Naive B cell (primary cell): ENCODE measurements at places on chromosomes 1 and 21.

DNA sequence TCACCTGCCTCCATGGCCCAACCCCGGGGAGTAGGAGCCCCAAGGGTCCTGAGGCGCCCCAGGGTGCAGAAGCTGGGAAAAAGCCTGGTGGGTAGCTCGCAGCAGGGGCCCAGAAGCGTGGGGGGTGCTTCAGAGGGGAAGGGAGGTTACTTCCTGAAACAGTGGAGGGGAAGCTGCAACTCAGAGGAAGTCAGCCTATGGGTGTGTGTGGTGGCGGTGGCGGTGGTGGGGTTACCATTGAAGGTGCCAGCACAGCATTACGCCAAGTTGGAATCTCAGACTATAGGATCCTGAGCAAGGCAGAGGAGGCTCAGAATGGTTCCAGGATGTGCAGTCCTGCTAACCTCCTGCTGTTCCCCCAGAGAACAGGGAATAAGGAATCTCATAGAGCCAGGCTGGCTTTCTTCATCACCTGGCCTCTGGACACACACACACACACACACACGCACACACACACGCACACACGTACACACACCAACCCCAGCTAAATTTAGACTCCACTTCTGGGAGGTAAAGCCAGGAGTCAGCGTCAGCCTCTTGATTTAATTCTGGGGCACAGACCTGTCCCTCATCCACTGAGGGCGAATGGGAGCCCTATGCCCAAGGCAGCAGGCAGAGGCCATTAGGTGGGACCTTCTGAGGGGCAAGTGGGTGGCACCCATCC is 1.3 kb downstream of the DENND4B start:
- DNase-seq, result peak; percentile 86

DNA sequence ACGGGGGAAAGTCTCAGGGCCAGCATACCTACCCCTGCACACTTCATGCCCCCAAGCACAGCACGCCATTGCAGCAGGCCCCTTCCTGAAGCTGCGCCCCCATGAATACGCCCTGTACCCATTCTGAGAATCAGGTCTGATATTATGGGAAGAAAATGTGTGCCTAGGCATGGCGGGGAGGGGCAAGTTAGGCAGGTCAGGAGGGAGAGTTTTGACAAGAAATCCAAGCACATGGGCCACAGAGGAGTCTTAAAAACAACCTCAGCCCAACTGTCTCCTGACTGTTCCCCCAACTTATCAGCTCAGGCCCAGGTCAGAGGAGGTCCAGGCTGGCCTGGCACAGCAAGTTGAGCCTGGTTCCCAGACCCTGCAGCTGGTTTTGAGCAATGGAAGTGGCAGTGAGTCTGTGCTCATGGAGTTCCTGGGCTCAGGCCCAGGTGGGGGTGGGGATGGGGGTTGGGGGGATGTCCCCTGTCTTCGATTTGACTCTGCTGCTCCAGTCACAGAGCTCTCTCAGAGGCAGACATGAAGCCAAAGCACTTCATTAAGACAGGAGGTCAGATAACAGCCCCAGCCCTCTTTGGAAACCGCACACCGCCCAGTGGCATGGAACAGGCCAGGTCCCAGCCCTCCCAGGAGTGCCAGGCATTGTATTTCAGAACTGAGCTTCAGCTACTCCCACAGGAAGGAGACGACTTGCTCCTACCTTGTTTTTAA is 20.6 kb upstream of the BCAR3 start:
- no peak for DNase-seq

DNA sequence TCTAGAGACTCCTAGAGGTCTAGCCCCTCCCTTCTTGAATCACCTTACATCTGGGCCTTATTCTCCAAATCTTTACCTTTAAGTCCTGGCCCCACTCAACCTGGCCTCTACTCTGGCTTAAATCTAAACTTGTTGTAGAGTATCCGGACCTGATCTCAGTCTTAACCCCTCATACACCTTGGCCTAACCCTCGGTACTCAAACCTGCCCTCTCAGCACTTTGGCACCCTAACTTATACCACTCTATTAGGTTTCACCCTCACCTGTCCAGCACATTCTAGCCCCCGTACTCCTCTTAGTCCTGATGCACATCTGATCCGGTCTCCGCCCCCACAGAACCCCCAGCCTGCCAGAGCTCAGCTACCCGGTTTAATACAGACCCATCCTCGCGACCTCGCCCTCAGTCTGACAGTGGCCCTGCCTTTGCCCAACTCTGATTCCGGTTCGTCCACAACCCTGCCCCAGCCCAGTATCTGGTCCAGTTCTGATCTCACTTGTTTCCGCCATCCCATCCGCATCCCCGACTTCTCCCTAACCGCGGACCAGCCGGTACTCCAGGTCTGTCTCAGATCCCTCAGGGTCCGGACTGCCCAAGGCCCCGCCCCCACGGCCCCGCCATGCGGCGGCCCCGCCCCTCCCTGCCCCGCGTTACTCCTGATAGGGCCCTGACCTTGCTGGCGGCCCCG is 1.5 kb downstream of the TRIM62 start:
- DNase-seq, result no peak

DNA sequence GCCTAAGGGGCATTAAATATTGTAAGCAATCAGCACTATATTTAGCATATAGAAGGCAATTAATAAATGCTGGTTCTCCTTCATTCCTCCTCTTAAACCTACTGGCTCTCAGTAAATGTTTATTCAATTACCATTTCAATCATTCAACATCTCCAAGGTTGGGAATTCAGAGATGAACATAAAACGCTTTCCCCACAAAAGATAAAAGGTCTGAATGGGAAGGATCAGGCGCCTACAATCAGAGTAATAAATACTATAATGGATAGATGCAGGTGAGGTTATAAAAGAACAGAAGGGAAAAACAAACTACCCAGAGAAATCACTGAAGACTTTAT is 407 bp upstream of the KTI12 start:
- DNase-seq, result no peak

DNA sequence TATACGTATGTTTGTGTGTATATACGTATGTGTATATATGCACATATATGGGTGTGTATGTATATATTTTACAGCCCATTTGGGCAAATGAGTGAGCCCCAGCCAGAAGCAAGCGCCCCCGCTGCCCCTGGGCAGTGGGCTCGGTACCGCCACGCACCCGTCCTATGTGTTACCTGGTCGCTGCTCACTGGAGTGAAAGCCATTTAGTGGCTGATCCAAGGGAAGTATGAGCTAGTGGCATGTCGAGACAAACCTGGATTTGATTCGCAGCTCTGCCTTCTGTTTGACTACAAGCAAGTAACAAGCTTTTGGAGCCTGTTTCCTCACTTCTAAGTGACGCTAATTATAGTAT is 35.8 kb upstream of the JAK1 start:
- no peak for DNase-seq

DNA sequence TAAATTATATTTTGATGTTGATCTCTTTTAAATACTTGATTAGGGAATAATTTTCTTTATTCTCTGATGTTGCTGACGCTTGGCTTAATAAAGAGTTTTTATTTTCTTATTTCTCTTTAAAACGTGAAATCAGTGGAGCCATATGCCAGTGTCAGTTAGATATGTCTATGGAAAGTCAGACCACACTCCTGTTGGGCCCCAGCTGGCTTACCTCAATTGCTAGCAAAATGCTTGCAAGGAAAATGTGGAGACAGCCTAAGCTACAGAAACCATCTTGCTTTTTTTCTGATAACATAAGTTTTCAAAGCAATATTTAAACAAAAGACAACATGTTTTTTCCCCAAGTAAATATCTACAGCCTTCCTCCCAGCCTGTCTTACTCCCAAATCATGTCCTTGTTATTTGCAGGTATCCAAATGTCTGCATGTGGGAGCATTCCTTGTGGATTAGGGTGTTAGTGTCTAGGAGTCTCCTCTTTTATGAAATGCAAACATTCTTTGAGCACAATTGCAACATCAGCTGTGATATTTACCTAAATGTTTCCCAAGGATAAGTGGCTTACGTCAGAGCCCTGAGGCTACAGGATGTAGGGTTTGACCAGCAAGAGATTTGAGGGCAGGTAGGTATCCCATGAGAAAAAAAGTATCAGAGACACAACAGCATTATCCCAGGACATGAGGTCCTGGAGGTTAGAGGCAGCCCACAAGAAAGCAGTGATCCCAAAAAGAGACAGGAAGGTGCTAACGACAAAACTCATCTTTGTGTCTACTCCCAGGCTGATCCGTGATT is 117.2 kb upstream of the KCNJ15 start:
- no peak for DNase-seq

- peak; percentile 49 for DNase-seq
Measured at GRCh38 chr1:204465546-204466415, 28.8 kb downstream of the PIK3C2B start.

DNA sequence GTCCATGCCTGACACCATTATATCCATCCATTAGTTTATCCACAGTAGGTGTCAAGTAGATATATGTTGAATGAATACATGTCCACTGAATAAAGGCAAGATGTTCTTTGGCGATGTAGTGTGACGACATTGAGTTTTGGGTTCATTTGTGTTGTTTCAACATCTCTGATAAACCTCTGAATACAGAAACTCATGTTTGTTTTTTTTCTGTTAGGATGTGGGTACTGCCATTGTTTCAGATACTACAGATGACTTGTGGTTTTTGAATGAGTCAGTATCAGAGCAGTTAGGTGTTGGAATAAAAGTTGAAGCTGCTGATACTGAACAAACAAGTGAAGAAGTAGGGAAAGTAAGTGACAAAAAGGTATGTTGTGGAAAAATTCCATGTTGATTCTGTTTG is 28.1 kb downstream of the MDM4 start:
- DNase-seq, result no peak

DNA sequence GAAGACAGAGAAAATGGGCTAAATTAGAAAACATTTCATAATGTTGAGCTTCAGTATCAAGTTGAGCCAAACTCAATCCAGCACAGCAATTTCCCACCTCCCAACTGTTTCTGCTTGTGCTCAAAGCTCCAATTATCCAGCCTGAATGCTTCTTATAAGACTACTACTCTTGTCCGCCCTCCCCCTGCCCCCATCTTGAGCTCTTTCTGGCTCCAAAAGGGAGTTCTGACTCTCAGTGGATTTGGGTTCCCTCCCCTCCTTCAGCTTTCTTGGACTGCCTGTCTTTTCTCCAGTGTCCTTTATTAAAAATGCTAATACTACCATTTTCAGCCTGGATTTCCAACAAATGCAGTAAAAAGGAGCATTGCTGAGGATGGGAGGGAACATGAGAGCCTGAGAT is 174.8 kb downstream of the ASTN1 start:
- no peak for DNase-seq

DNA sequence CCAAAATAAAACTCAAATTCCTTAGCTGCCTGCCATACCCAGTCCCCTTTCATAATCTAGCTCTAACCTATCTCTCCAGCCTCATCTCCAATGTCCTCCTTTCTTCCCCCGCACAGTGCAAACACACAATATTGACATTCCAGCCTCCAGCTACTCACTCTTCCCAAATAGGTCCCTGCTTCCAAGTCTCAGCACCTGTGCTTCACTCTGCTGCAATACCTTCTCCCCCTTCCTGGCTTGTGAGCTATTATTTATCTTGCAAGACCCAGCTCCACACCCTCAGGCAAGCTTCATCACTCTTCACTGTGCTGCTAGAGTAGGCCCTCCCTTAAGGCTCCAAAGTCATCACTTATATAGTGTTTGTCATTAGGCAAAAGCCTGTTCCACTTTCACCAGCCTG is 9.7 kb downstream of the PLPP3 start:
- no peak for DNase-seq

DNA sequence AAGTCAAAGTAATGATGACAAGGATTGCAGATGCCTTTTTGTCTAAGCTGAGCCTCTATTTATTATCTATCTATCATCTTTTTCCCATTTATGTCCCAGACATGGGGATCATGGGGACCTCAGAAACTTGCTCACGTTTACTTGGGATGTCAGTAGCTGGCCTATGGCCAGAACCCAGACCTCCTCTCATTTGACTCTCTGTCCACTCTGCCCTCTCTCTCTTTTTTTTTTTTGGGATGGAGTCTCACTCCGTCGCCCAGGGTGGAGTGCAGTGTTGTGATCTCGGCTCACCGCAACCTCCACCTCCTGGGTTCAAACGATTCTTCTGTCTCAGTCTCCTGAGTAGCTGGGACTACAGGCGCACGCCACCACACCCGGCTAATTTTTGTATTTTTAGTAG is 3.7 kb upstream of the ID3 start:
- DNase-seq, result no peak

DNA sequence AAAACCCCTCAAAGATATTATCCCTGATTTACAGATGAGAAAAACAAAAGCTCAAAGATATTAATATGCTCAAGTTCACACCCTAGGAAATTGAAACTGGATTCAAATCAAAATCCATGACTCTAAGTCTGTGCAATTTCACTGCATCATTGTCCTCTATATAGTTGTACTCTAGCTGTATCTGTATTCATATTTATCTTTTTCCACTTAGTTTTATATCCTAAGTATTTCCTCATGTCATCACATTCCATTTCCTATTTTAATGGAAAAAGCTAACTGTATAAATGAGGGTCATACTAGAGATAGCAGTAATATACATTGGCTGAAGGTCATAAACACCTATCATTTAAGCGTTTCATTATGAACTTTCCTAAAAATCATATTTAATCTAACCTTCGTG is 42.2 kb upstream of the RALGPS2 start:
- DNase-seq, result no peak

GRCh38 chr1:175265091-175265490 is 72.5 kb upstream of the KIAA0040 start:
- DNase-seq, result no peak

DNA sequence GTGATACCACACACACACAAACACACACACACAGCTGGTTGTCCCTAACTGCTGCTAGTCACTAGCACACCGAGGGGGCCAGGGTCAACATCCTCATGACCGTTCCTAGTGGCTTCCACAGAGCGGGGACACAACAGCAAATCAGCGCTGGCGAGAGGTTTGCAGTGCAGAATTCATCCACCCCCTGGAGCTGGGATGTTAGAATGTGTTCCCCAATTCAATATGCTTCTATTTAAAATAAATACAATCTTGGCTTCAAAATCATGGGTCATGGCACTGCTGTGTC is 16.2 kb upstream of the C2CD2 start:
- DNase-seq, result no peak

DNA sequence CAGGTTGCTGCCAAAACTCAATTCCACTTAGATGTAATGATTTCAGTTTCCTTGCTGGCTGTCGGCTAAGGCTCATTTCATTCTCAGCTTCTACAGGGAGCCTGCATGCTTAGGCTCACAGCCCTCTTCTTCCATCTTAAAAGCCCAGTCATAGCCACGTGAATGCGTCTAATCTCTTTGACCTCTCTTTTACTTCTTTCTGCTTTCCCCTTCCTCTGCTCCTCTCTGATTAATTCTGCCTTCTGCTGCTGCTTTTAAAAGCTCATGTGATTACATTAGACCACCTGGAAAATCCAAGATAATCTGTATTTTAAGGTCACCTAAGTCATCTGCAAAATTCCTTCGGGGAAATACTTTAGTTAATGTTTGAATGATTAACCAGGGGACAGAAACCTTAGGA is 812.8 kb upstream of the BRINP3 start:
- no peak for DNase-seq

GRCh38 chr1:211259638-211260126 is 516 bp downstream of the RCOR3 start:
- DNase-seq, result no peak

DNA sequence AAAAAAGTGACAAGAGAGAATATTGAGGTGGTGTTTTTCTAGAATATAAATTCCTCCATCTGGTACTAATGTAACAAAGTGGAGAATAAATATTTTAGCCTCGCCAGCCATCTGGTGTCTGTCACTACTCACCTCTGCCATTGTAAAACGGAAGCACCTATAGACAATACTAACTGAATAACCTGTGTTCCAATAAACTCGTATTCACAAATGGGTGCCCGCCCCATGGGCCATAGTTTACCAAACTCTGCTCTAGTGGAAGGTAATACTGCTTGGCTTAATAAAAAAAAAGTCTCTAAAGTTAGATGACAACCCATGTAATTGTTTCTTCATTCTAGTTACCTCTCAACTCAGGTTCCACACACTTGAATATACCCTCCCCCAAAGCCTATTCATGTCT is 8.1 kb downstream of the MIS18A start:
- DNase-seq, result no peak
